NCI-H1048 (cell line): ENCODE measurements at places on chromosomes 16 and 17.

- DNase-seq = no peak
These were observed 32.9 kb downstream of the HS3ST3A1 start for GRCh38 chr17:13568582-13569397.

GRCh38 chr17:79915850-79916430, 76.7 kb upstream of the CBX4 start:
- no peak for DNase-seq

- DNase-seq = peak; percentile 17
These were observed 49.0 kb downstream of the BCL7C start for GRCh38 chr16:30844671-30845449.

DNA sequence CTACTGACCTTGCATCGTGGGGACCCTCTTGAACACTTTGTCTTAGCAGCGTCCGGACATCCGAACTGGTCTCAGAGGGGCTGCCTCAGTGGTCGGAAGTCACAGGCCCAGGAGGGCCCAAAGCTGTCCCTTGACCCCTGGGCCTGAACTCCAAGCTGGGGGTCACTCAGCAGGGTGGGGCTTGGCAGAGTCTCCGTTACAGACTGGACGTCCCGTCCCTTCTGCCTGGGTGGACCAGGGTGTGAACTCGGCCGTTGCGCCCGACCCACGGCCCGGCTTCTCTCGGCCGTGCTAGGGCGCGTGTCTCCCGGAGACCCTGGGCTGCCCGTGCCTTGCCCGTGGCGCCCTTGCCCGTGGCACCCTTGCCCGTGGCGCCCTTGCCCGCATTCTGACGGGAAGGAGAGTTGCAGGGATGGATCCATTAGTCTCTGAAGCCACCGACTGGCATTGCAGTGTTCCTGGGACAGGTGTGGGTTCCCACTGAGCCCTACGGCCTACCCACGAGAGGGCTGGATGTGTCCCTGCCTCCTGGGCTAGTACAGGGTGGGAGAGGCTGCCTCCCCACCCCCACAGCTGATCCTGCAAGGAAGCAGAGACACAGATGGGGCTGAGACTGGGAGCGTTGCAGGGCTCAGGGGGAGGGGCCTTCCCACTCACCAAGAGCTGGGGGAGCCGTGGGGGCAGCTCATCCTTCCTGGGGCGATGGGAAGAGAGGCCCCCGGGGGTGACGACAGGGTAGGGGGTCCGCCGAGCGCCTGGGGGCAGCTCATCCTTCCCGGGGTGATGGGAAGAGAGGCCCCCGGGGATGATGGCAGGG, 4.9 kb downstream of the CACNA1H start:
- no peak for DNase-seq

DNA sequence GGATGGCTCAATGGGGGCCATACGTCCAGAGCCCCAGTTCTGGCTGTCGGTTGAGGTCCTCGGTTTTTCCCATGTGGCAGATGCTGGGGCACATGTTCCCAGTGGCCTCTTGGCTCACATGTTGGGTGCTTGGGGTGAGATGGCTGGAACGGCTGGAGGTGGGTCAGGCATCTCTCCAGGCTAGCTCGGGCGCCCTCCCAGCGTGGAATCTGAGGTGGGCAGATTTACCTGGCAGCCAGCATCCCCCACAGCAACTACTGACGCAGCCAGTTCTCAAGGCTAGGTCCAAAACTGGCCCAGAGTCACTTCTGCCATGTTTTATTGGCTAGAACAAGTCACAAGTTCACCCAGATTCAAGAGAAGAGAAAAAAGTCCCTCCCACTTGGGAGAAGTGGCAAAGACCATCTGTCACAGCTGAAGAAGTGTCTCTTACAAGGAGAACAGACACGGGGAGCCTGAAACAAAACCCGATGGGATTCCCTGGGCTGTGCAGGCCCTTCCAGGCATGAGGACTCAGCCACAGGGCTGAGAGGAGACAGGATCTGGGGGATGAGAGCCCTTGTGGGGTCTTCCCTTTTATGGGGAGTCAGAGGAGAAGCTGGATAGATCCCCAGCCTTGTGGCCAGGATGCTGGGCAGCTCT, 15.2 kb downstream of the ACE start:
- no peak for DNase-seq

GRCh38 chr17:72406498-72406897, 285.7 kb downstream of the SOX9 start:
- no peak for DNase-seq

DNA sequence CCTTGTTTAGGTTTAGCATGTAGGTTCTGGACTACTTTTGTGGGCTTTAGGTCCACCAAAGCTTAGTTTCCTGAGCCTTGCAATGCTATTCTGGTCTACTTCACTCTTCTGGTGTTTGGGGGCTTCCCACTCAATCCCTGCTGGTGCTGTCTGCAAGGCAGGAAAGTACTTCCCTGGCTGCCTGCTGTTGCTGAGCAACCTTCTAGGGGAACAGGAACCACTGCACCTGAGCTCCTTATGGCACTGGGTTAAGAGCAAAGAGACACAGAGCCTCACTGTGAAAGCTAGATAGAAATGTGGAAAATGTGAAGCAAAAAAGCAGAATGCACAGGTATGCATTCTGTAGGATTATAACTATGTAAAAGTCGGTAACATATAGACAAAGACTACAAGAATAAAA, 17.0 kb downstream of the MPO start:
- DNase-seq = no peak

GRCh38 chr17:75501378-75502071, 13.8 kb downstream of the CASKIN2 start:
- DNase-seq = no peak

DNA sequence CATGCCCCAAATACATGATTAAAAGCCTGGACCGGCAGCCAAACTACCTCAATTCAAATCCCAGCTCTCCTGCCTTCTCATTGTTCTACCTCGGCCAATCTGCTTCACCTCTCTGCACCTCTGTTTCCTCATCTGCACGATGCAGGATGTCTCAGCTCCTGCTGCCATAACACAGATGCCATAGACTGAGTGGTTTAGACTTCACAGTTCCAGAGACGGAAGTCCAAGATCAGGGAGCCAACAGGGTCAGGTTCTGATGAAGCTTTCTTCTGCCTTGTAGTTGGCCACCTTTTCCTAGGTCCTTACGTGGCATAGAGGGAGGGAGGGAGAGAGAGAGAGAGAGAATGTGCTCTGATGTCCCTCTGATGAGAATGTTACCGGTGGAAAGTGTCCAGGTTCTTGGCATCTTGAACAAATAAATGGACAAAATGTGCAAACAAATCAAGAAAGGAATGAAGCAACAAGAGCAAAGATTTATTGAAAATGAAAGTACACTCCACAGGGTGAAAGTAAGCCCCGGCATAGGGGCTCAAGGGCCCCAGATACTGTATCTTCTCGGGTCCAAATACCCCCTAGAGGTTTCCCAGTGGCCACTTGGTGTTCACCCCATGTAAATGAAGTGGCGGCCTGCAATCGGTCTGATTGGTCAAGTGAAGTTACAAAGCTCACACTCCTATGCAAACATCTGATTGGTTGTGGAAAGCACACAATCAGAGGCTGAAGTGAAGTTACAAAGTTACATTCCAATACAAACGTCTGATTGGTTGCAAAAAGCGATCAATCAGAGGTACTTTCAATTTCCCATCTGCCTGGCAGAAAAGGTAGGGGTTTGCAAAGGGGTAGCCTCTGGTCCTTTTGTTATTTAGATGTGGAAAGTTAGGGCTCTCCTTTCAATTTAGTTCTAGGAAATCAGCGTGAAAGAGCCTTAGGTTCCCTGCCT, 43.3 kb upstream of the ZCCHC14 start:
- no peak for DNase-seq

DNA sequence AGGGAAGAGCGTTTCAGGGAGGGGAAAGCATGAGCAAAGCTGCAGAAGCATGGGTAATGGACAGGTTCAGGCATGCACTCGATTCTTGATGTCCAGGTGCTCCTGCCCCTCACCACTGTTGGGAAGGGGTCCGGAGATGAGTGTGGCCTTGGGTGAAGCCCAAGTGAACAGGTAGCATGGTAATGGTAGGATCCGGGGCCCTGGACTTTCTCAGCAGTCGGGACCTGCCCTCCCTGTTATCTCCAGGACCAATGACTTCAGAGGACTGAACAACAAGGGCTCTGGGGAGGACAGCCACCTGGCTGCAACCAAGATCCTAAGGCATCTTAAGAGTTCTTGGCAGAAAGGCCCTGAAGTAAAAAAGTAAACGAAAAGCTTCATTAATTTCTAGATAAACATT, 306.8 kb downstream of the CPPED1 start:
- no peak for DNase-seq

DNA sequence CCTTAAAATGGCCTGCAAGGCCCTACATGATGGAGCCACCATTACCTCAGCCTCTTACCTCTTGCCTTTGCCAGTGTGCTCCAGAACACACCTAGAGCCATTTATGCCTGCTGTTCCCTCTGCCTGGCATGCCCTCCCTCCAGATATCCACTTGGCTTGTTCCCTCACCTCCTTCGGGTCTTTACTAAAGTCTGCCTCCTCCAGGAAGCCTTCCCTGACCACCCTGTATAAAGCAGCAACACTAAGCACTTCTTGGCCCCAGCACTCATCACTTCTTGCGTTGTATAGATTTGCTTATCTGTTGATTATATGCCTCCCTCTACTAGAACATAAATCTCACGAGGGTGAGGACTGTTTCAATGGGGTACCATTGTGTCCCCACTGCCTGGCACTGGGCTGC, 25.3 kb downstream of the ANKRD40 start:
- no peak for DNase-seq

- DNase-seq = no peak
These were observed 1.6 kb downstream of the DRC7 start for GRCh38 chr16:57696240-57696639.

- no peak for DNase-seq
These were observed 10.5 kb upstream of the KRT38 start for GRCh38 chr17:41451154-41451728.

- DNase-seq = no peak
These were observed 1.6 kb downstream of the MPO start for GRCh38 chr17:58279016-58279711.

DNA sequence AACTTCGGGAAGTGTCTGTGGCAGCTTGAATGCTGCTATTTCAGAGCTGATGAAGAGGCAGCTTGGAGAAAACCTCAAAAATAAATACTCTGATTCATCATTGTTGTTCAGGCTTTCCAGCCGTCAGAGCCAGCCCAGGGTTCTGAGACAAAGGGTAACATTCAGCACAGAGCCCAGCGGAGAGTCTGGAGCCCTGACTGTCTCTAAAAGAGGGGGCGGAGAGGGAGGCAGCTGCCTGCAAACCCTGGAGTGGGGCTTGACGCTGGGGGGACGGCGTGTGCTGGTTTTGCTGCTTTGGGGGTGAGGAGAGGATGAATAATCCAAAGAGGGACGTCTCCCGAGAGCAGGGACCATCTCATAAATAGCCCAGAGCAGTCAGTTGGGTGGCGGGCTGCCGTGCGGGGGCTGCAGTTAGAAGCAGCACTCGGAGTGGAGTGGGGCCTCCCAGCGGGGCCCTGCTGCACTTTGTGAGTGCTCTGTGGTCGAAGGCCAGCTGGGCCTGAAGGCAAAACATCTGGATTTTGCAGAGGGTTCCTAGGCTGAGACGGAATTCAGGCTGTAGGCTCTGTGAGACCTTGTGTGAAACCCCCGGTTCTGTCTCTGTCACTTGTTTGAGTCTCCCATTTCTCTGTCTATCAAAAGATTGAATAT, 237.8 kb downstream of the PRKCA start:
- no peak for DNase-seq

DNA sequence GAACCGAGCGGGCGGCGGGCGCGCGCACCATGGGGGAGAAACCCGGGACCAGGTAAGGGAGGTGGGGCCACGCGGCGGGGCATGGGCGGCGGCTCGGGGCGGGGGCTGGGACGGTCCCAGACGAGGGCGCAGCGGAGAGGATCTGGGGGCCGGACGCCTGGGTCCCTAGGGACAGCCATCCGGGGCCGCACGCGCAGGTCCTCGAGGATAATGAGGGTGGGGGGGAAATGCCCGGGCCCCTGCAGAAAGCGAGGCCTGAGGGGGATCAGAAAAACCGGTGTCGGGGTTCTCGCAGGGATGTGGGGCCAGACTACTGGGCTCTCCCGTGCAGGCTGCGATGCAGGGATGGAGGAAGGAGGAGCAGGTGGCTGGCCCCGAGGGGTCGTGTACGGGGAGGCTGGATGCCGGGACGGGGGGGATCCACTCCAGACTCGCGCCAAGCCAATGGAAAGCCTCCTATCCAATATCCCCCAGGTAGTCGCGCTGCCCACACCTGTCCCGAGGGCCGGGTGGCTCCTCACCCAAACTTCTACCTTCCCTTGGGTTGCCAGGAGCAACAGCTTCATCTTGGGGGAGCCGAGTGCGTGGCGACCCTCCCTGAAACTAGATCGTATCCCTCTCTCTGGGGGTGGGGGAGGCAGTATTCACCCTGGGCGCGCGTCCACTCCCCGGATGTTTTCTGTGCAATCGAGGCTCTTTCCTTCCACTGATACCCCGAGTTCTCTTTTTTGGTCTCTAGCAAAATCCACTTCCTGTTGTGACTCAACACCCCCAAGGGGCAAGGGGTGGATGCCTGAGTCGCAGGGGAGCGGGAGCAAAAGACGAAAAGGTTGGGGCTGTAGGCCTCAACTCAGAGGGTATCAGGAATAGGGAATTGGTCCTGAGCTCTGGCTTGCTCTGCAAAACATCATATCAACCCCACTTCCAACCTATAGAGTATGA, 532 bp downstream of the ARRB2 start:
- DNase-seq = no peak

- DNase-seq = no peak
These were observed 109.0 kb downstream of the RAP1GAP2 start for GRCh38 chr17:2905269-2905668.

- no peak for DNase-seq
These were observed 53.9 kb upstream of the IRX3 start for GRCh38 chr16:54340531-54340930.

DNA sequence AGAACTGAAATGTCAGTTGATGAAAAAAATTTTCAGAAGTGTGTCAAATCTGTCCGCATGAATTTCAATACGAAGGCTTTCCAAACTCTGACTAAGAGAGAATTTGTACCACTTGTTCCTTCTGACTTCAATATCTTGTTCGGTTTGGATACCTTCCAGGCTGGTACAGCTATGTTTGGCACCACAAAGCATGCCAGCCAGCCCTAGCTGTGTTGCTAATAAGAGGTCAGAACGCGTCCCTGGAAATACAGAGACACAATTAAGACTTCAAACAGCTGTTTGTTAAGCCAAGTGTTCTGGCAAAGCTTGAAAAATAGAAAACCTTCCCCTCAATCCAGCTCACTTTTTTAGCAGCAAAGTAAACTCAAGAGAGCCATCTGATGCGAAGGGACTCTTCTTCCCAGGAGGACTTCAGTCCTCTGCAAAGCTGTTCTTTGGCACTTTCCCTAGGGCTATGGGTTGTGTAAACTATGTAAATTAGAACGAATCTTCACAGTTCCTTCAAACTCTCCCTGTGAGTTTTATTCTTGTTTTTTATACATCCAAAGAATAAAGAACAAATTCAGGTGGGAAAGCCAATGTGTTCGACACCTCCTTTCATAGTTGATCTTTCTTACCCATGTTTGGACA, 35.1 kb downstream of the GRB2 start:
- no peak for DNase-seq
